NCI-H510A (cell line): ENCODE measurements at places on chromosomes 12 and 14.

DNA sequence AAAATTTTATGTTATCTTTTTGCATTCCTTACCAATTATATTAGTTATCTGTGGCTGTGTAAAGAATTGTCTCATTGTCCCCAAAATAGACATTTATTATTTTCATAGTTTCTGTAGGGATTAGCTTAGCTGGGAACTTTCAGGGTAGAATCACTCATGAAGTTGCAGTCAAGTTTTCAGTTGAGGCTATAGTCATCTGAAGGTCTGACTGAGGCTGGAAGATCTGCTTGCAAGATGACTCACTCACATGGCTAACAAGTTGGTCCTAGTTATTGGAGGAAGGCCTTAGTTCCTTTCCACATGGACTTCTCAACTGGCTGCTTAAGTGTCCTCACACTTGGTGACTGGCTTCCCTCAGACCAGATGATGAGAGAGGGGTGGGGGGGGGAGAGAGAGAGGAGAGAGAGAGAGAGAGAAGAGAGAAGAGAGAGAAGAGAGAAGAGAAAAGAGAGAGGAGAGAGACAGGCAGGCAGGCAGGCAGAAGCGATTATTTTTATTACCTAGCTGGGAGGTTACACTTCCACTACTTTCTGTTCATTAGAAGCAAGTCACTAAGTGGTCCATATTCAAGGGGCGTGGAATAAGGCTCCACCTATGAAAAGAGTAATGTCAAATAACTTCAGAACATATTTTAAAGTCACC, 6.4 kb downstream of the AP5M1 start:
- DNase-seq, result no peak

GRCh38 chr12:102454808-102455760, 25.3 kb downstream of the IGF1 start:
- no peak for DNase-seq

DNA sequence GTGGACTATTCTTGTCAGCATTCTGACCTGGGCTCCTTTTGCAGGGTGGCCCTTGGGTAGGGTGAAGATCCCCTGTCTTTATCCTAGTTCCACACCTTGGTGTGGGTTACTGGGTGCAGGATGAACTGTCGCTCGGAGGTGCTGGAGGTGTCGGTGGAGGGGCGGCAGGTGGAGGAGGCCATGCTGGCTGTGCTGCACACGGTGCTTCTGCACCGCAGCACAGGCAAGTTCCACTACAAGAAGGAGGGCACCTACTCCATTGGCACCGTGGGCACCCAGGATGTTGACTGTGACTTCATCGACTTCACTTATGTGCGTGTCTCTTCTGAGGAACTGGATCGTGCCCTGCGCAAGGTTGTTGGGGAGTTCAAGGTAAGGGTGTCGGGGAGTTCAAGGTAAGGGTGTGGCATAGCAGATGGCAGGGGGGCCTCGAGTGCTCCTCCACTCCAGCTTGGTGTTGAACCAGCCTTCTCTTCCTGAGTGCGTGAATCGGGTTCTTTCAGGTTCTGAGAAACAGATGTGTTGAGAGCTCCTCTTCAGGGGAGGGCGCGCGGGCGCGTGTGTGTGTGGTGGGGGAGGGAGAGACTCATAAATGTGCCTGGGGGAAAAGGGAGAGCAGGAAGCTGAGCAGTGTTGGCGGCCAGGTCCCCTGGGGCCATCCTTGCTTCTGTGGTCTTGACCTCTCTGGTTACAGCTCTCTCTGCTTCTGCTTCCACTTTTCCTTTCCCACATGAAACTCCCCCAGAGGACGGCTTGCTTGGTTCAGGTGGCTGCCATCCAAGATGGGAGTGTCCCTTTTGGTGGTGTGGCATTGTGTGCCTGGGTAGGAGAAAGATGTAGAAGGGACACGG, 4.0 kb downstream of the ATG101 start:
- peak; percentile 43 for DNase-seq

GRCh38 chr12:98814254-98814653, 169.2 kb downstream of the APAF1 start:
- DNase-seq, result no peak

DNA sequence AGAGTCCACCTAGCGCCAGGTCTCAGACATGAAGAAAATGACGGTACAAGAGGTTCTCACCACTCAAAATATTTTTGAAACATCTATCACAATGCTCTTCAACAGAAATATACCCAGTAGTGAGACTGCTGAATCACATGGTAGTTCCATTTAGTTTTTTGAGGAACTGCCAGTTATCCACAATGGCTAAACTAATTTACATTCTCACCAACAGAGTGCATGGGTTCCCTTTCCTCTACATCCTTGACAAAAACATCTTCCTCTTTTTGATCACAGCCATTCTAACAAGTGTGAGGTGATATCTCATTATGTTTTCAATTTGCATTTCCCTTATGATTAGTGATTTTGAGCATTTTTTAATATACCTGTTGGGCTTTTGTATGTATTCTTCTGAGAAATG, 5.7 kb upstream of the GPR65 start:
- DNase-seq, result no peak

GRCh38 chr14:102255401-102256190, 49.4 kb downstream of the MOK start:
- no peak for DNase-seq

GRCh38 chr14:104978746-104979691, 845 bp upstream of the AHNAK2 start:
- no peak for DNase-seq

- DNase-seq, result no peak
Observed at GRCh38 chr14:101062065-101062450, 158.5 kb upstream of the RTL1 start.

- DNase-seq, result no peak
Observed at GRCh38 chr14:76993752-76994151, 34.8 kb downstream of the IRF2BPL start.

GRCh38 chr14:91877376-91877915, 10.1 kb upstream of the TC2N start:
- DNase-seq, result no peak

DNA sequence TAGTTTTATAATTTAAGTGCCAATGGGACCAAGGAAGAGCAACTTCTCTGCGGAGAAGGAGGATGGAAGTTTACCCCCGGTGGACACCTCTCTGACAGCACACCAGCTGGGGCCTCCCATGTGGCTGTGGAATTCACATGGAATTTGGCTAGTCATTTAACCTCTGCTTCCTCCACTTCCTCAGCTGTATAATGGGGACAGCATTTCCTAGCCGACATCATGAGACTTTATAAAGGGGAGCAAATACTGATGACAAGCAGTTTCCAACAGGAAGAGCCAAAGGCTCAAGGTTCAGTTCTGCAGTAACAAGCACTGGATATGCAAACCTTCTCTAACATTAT, 7.5 kb downstream of the DUSP6 start:
- DNase-seq, result no peak
